Cardiac muscle cell (in vitro differentiated cells and primary cell): ENCODE measurements at places on chromosomes 4 and X.
A peak's percentile ranks its signal among the peaks of the same experiment; 100 is the strongest.

DNA sequence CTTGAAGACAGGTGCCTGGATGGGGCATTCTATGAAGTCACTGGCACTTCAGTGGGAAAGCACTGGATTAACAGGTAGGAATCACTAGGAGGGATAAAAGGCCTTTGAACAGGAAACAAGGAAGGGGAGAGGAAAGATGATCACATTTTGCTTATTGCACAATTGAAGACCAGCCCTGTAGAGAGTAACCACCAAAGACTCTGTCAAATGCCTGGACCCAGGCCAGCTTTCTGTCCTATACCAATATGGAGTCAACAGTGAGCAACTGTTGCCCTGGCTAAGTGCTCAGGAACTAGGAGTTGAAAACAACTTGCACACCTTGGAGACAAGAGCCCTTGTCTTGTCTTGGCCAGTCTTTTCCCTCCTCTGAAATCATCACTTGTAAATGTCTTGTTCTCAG is 14.1 kb upstream of the RTL3 start:
- H3K27ac ChIP-seq = no peak overlapping the region
- no peaks in the 10 kb centered on the region for H3K4me1 ChIP-seq
- no peak overlapping the region for H3K4me3 ChIP-seq
- DNase-seq = peak; percentile 19
- H3K27me3 ChIP-seq = no peaks in the 10 kb centered on the region

GRCh38 chrX:123648028-123648810 is 84.6 kb downstream of the THOC2 start:
- no peaks in the 10 kb centered on the region for H3K27me3 ChIP-seq
- no peaks in the 10 kb centered on the region for H3K36me3 ChIP-seq
- no peaks in the 10 kb centered on the region for H3K4me1 ChIP-seq

DNA sequence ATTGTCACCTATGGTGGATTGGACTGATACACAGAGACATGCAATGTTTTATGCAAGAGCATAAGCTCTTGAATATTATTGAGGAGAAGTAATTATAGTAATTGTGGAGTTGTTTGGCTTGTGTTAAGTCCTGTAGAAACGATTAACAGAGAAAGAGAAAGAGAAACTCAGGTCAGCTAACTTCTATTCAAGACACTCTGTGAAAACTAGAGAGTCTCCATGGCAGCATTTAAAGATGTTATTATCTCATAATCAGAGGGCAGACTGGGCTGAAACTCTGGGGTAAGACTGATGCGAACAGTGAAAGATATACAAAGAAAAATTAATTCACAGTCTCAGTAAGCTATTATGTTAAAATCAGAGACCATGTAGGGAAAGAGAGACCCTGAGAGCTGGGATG is 625.7 kb downstream of the FAT4 start:
- peak overlapping the region; percentile 2 for H3K27ac ChIP-seq
- H3K36me3 ChIP-seq = no peaks in the 10 kb centered on the region
- H3K27me3 ChIP-seq = no peaks in the 10 kb centered on the region

- no peak overlapping the region for H3K4me3 ChIP-seq
- H3K36me3 ChIP-seq = no peaks in the 10 kb centered on the region
- DNase-seq = peak; percentile 49
These were observed 6.3 kb downstream of the MEPE start for GRCh38 chr4:87838890-87839591.

DNA sequence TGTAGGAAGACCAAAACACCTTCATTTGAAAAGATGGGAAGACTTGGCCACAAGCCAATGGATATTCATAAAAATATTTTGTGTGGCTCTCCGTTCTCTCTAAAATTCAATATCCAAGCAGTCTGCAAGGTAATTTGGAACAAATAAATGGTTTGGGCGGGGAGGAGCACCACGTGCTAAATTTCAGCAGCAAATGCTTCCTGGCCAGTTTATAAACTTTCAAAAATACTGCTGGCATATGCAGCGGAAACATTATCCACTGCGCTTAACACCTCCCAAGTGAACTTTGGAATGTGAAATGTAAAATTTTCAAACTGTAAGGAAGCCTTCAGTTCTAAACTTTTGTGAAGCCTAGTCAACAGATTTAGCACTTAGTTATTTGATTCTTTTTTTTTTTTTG is 191.0 kb downstream of the NSUN7 start:
- H3K27ac ChIP-seq = no peak overlapping the region
- H3K4me1 ChIP-seq = no peaks in the 10 kb centered on the region
- no peaks in the 10 kb centered on the region for H3K27me3 ChIP-seq
- no peak for DNase-seq

GRCh38 chr4:6372649-6373525 is 99.5 kb downstream of the PPP2R2C start:
- no peaks in the 10 kb centered on the region for H3K27me3 ChIP-seq
- H3K4me3 ChIP-seq = no peak overlapping the region
- peak; percentile 31 for DNase-seq
- H3K27ac ChIP-seq = no peak overlapping the region

DNA sequence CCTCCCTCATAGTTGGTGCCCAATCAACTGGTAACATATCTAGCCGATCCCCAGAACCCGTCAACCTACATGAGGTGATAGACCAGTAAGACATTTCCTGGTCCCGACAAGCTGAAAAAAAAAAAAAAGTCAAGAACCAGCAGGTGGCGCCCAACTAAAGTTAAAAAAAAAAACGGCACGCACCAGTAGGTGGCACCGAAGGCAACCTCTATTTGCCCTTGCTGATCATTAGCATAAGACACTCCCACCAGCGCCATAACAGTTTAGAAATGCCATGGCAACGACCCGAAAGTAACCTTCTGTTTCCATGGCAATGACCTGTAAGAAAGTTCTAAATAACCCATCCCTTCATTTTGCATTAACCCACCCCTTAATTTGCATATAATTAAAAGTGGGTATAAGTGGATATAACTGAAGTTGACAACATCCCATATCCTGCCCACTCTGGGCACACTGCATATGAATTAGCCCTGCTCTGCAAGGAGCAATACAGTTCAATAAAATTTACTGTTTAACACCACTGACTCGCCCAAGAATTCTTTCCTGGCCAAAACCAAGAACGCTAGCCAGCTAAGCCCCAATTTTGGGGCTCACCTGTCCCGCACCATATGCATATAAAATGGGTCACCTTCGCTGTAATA is 83.9 kb upstream of the SPANXB1 start:
- H3K4me1 ChIP-seq = no peaks in the 10 kb centered on the region
- H3K27ac ChIP-seq = no peak overlapping the region
- no peaks in the 10 kb centered on the region for H3K36me3 ChIP-seq

- no peak overlapping the region for H3K27ac ChIP-seq
- no peaks in the 10 kb centered on the region for H3K36me3 ChIP-seq
- H3K4me1 ChIP-seq = no peaks in the 10 kb centered on the region
- no peak for DNase-seq
- no peak overlapping the region for H3K4me3 ChIP-seq
These were observed 22.7 kb upstream of the CD40LG start for GRCh38 chrX:136625246-136625645.

- peaks cover 6% of the 10 kb centered on the region for H3K4me1 ChIP-seq
- peaks cover 3% of the 10 kb centered on the region for H3K36me3 ChIP-seq
- no peak overlapping the region for H3K4me3 ChIP-seq
- no peak for DNase-seq
- no peak overlapping the region for H3K27ac ChIP-seq
These were observed 6.5 kb downstream of the BEX3 start for GRCh38 chrX:103382877-103383276.

GRCh38 chr4:6128221-6128850 is 72.0 kb downstream of the JAKMIP1 start:
- H3K36me3 ChIP-seq = no peaks in the 10 kb centered on the region
- H3K4me1 ChIP-seq = no peaks in the 10 kb centered on the region
- H3K27me3 ChIP-seq = no peaks in the 10 kb centered on the region
- DNase-seq = no peak
- H3K27ac ChIP-seq = no peak overlapping the region
- H3K4me3 ChIP-seq = no peak overlapping the region

GRCh38 chrX:79089896-79090584 is 54.4 kb upstream of the GPR174 start:
- H3K27ac ChIP-seq = no peak overlapping the region
- H3K27me3 ChIP-seq = no peaks in the 10 kb centered on the region
- no peaks in the 10 kb centered on the region for H3K36me3 ChIP-seq
- no peaks in the 10 kb centered on the region for H3K4me1 ChIP-seq
- no peak for DNase-seq

GRCh38 chr4:74535512-74535911 is 90.6 kb downstream of the AREG start:
- no peaks in the 10 kb centered on the region for H3K4me1 ChIP-seq
- H3K36me3 ChIP-seq = no peaks in the 10 kb centered on the region
- no peaks in the 10 kb centered on the region for H3K27me3 ChIP-seq
- no peak overlapping the region for H3K4me3 ChIP-seq
- no peak for DNase-seq

DNA sequence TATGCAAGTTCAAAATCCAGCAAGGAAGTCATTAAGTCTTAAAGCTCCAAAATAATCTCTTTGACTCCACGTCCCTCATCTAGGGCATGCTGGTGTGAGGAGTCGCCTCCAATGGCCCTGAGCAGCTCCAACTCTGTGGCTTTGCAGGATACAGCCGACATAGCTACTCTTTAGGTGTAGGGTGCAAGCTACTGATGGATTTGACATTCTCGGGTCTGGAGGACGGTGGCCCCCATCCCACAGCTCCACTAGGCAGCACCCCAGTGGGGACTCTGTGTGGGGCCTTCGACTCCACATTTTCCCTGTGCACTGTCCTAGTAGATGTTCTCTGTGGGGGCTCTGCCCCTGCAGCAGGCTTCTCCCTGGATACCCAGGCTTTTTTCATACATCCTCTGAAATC is 333.2 kb upstream of the FGF13 start:
- no peaks in the 10 kb centered on the region for H3K4me1 ChIP-seq
- no peak overlapping the region for H3K27ac ChIP-seq
- H3K36me3 ChIP-seq = no peaks in the 10 kb centered on the region
- no peak for DNase-seq
- no peak overlapping the region for H3K4me3 ChIP-seq

DNA sequence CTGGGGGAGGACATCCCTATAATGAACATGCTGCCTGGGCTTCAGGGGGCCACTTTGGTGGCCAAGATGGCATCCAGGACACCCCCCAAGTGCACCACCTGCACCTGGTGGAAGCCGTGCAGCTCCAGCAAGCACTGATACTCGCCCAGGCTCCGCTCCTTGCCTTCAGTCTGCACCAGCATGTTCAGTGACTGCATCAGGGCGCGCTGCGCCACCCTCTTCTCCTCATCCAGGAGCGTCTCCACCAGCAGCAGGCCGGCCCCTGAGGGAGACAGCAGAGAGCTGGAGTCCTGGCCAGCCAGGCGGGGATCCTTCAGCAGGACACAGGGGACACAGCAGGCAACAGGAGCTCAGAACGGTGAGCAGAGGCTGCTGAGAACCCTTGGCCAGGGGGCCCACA is 11.3 kb upstream of the SLC25A6 start:
- H3K27ac ChIP-seq = no peak overlapping the region
- H3K4me3 ChIP-seq = no peak overlapping the region
- peaks cover 28% of the 10 kb centered on the region for H3K36me3 ChIP-seq
- DNase-seq = no peak

DNA sequence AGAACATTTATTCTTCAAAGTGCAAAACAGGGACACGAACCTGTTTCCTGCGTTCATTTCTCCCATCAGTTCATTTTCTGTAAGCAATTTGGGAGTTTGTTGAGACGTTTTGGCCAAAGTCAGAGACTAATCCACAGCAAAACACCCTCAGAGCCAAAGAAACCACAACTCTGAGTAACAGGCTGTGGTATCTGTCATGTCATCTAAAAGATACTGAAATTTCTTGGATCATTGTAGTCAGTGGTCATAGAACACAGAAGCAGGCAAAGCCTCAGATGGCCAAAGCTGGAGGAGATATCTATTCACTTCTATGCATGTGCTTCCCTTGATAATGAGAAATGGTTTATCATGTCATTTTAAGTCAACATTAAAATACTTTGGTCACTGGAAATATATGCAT is 485.6 kb upstream of the GALNT7 start:
- H3K36me3 ChIP-seq = no peaks in the 10 kb centered on the region
- no peak overlapping the region for H3K27ac ChIP-seq
- H3K27me3 ChIP-seq = no peaks in the 10 kb centered on the region

DNA sequence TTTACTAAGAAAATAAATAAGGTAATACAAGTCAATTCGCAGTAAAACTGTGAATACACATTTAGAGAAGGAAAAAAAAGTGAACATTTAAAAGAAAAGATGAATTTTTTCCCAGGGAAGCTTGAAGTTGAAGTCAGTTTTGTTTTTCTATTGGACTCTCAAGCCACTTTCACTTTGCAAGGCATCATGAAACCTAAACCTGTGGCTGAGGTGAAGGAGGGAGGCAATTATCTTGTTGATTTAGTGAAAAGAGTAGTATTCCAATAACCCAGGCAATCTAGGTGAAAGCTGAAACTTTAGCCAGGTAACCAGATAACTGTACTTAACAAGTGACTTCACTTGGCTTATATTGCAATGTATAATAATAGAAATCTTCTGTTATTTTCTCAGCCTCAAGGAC is 138.6 kb downstream of the HDX start:
- no peaks in the 10 kb centered on the region for H3K36me3 ChIP-seq
- H3K4me3 ChIP-seq = no peak overlapping the region
- H3K27me3 ChIP-seq = no peaks in the 10 kb centered on the region
- peak overlapping the region; percentile 42 for H3K27ac ChIP-seq
- H3K4me1 ChIP-seq = no peaks in the 10 kb centered on the region
- no peak for DNase-seq

- no peaks in the 10 kb centered on the region for H3K4me1 ChIP-seq
- H3K4me3 ChIP-seq = no peak overlapping the region
- DNase-seq = no peak
- H3K27me3 ChIP-seq = no peaks in the 10 kb centered on the region
These were observed 27.1 kb downstream of the UVSSA start for GRCh38 chr4:1373892-1374705.
